Fibroblast of skin of abdomen (primary cell): ENCODE measurements at places on chromosomes 1 and 21.

- DNase-seq, result no peak
These were observed 4.1 kb upstream of the KRTAP12-2 start for GRCh38 chr21:44670642-44671432.

DNA sequence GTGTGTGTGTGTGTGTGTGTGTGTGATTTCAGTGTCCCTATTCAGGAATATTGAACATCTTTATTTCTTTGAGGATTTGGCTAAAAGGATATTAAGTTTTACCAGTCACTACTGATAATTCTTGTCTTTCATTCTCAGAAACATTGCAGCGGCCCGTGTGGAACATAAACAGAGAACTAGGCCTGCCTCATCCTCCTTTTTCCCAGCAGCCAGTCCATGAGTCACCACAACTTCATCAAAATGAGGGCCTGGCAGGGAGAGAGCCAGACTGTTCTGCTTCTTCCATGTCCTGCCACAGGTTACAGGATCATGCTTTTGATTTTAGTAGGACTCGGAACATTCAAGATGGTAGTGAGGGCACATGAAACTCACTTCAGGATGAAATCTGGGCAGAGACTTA is 50.7 kb downstream of the LRIG2 start:
- no peak for DNase-seq

GRCh38 chr1:45275054-45275453 is 51.6 kb upstream of the HPDL start:
- DNase-seq, result no peak

DNA sequence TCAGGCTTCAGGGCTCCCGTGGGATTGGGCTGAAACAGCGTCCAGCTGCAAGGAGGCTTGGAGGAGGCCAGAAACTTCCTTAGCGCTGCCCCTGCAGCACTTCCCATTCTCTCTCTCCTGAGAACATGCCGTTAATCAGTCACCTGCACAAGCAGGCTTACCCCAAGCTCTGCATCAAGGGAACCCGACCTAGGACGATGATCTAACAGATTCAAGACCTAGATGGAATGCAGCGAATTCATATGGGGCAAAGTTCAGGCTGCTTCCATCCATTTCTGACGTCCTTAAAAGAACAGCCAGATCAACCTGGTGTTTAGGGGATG is 114.1 kb downstream of the ERG start:
- DNase-seq, result no peak

DNA sequence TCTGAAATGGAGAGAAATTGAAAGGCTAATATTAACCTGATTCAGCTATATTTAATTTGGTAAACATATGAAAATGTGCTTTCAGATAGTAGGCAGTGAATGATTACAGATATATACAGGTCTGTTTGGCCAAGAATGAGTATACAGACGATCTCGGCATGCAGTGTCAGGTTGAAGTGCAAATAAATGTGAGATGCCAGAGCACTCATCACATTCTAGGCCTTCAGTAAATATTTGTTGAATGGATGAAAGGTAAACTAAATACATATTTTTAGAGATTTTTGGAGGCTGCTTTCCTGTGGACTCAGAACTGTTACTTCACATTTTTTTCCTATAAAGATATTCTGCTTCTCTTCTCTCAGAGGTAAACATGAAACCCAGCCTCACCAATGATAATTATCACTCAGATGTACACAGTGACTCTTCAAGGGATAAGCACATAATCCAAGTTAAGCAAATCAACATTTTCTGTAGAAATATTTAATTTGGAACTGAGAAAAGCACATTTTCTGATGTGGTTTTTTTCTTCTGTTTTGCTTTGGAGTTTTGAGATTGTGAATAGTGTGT is 702.9 kb downstream of the BRINP3 start:
- DNase-seq, result no peak

DNA sequence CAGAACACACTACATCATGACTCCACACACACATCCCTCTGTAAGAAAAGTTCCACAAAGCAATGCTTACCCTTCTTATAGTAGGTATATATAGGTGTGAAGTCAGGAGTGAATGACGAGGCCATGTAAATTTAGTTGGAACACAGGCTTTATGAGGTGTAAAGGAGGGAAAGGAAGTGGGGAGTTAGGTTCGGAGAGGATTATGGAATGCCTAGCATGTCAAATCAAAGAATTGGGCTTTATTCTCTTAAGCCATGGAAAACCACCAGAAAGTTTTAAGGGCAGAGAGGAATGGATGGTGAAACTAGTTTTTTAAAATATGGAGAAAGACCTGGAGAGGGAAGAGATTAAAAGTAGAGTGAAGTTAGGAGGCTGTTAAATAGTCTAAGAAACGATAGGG is 26.3 kb downstream of the TFAP2E start:
- DNase-seq, result no peak

DNA sequence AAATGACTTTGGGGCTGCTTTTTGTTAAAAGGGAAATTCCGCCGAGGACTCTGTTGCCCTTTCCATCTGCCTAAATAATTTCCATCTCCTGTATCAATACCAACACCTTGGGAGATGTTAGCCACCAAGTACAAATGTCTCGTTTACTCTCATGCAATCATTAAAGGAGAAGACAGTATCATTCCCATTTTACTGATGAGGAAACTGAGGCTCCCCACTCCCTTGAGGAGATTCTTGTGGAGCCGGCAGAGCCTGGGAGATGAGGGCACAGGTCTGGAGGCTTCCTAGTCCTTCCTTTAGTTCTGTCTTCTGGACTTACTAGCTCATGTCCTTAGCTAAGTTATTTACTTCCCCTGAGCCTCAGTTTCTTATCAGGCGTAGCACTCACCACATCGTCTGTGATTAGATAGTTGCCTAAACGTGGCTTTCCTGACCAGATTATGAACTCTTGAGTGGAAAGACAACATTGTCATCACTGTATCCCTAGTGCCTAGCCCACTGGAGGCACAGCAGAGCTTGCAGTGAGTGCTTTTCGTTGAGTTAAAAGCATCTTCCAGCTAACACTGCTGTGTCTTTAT is 81.6 kb downstream of the ADSS2 start:
- no peak for DNase-seq

GRCh38 chr1:41268154-41268770 is 26.2 kb upstream of the SCMH1 start:
- peak; percentile 71 for DNase-seq

DNA sequence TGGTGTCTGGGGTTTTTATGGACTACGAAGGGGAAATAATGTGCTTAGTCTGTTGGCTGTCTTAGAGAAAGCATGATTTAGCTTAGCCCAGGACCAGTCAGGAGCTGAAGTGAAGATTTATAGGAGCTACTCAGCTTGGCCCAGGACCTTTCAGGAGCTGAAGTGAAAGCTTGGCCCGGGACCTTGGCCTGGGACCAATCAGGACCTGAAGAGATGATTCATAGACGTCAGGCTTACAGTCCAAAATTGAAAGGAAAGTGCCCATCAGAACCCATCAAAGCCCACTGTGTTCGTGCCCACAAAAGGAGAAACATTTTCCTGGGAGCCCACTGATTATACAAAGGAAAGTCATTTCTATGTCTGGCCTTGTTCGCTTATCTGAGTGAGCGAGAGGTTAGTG is 35.6 kb downstream of the MSTO1 start:
- peak; percentile 20 for DNase-seq

DNA sequence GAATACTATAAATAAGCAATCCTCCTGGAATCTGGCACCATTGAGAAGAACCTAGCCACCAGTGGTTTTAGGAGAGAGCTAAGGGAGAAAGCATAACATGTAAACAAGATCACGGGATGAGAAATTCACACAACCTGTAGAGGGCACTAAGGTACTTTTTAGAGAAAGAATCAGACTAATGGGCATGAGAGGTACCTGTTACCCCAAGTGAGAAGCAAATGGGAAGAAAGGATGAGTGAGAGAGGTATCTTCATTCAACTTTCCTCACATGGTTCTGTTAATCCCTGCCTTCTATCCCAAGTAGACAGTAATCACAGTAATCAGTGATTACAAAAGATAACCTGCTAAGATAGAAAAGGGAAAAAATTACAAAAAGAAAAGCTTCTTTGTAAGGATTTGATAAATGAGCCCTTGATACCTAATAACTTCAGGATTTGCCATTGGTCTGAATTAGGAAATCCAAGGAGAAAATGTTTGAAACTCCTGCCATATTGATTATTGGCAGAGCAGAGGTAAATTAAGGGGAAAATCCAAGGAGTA is 251.1 kb upstream of the ADGRL2 start:
- peak; percentile 44 for DNase-seq

- peak; percentile 29 for DNase-seq
These were observed 52.9 kb downstream of the MPZL1 start for GRCh38 chr1:167774710-167775109.

- no peak for DNase-seq
These were observed 9.8 kb downstream of the ABCA4 start for GRCh38 chr1:94110946-94111740.

DNA sequence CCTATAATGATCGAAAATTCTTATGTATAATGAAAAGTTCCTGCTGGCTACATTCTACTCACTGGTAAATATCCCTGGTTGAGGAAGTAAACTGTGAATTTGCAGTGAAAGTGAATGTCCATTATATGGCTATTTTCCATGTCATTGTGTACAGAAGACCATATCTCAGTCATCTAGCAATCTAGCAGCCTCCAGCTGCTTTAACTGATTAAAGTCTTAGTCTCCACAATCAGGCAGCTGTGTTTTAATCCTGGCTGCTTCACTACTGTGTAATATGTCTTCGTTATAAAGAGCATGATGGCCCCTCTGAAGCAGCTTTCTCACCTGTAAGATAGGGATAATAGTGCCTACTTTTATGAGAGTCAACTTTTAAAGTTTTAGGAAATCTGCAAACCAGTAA is 11.4 kb downstream of the CLCA2 start:
- DNase-seq, result no peak

- DNase-seq, result no peak
These were observed 323.9 kb downstream of the DISC1 start for GRCh38 chr1:231950331-231951128.

- peak; percentile 49 for DNase-seq
These were observed at the start of gene RIMS3 for GRCh38 chr1:40665335-40666171. RIMS3 (minus strand) TSS chr1:40665682; CDS start chr1:40641925, 23,757 bp downstream.

DNA sequence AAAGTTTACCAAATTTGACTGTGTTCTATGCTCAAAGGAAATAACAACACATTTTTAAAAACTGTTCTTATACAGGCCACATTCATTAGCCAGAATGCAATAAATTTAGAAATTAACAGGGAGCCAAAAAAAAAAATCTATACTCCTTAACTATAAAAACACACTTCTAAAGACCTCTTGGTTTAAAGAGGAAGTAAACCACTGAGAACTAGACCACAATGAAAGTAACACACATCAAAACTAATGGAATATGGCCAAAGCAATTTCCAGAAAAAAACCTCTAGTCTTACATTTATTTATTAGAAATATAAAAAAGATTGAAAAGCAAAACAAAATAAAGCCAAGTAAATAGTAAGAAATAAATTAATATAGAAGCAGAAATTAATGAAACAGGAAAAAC is 48.9 kb upstream of the GADD45A start:
- no peak for DNase-seq

DNA sequence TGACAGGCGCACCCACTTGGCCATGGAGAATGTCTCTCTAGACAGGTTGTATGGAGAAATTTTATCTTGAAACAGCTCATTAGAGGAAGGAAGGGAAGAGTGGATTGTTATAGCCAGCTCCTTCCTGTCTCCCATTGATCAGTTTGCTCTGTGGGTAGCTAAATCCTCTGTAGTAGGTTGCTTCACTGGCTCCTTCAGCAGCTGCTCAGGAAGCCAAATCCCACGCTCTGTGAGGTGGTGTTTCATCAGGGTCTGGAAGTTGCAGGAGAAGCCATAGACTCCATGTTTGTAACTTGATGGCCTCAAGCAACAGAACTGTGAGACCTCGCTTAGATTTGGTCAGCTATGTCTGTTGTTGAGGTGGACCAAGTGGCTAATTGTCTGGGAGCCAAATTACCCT is 6.8 kb upstream of the NFYC start:
- DNase-seq, result no peak

GRCh38 chr21:45557616-45558043 is 15.4 kb upstream of the SLC19A1 start:
- DNase-seq, result no peak

DNA sequence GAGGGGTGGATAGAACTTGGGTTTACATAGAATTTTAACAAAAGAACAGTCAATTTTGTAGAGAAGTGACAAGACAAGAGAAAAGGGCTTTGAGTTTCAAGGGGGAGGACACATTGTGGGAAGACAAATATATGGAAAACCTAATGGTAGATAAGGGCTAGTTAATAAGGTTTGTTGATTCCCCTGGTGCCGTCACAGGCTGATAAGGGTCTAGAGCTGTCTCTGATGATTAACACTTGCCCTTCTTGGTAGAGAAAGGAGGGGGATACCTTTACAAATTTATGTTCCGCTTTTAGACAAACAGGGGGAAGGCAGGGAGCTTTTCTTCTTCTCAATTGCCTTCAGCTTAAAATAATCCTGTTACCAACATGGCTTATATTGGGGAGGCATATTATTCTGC is 124.3 kb downstream of the ETS2 start:
- no peak for DNase-seq

DNA sequence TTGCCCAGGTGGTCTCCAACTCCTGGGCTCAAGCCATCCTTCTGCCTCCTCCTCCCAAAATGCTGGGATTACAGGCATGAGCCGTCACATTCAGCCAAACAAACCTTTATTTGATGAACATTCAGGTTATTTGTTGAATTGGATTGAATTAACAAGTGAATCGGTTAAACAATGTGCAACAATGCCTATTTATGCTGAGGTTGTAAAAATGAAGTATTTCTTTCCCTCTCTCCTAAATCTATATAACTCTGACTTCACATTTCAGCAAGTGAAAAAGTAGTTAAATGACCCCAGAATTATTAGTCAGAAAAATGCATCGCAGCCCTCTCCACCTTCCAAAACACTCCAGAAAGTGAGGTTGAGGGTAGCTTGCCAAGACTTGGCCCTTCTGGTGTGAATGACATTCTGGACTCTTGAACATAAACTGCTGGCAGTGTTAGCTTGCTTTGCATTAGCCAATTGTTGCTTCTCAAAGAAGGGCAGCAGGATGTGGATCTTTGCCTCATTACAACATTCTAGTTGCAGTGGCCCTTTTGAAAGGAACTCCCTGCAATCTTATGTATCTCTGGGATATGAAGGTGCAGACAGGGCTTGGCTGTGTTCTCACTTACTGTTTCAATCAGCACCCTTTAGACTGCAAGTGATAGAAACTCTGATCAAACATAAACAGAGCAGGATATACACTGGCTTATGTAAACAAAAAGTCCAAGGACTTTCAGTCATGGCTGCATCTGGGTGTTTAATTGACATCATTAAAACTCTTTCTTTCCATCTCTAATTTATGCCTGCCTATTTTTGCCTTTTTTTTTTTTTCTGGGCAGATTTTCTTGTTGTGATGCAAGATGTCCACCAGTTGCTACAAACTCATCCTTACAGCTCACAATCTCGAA is 22.4 kb downstream of the EDN2 start:
- no peak for DNase-seq

GRCh38 chr1:234891427-234891826 is 237.2 kb downstream of the TOMM20 start:
- DNase-seq, result no peak

GRCh38 chr1:158714754-158715153 is 5.8 kb downstream of the OR6K3 start:
- DNase-seq, result no peak

- DNase-seq, result peak; percentile 86
These were observed 25.0 kb downstream of the RLF start for GRCh38 chr1:40185951-40186864.

GRCh38 chr1:182248721-182249120 is 142.9 kb downstream of the GLUL start:
- no peak for DNase-seq

- no peak for DNase-seq
These were observed 161.8 kb downstream of the CLIC6 start for GRCh38 chr21:34830386-34831170.

GRCh38 chr1:212816567-212817278 is 25.0 kb downstream of the TATDN3 start:
- no peak for DNase-seq
